ENCODE measurements at places on chromosomes 16 and 17.
A peak's percentile ranks its signal among the peaks of the same experiment; 100 is the strongest.

- DNase-seq = no peak
Observed at GRCh38 chr16:3774156-3774767, 56.9 kb upstream of the TRAP1 start.

GRCh38 chr17:8091033-8091687, 3.6 kb upstream of the ALOX12B start:
- no peak for DNase-seq

- no peak for DNase-seq
Observed at GRCh38 chr17:80921159-80921558, 70.5 kb upstream of the CHMP6 start.

GRCh38 chr17:77233635-77234334, 93.0 kb downstream of the SEC14L1 start:
- no peak for DNase-seq

GRCh38 chr17:76845541-76846017, 22.6 kb upstream of the MGAT5B start:
- DNase-seq = no peak

DNA sequence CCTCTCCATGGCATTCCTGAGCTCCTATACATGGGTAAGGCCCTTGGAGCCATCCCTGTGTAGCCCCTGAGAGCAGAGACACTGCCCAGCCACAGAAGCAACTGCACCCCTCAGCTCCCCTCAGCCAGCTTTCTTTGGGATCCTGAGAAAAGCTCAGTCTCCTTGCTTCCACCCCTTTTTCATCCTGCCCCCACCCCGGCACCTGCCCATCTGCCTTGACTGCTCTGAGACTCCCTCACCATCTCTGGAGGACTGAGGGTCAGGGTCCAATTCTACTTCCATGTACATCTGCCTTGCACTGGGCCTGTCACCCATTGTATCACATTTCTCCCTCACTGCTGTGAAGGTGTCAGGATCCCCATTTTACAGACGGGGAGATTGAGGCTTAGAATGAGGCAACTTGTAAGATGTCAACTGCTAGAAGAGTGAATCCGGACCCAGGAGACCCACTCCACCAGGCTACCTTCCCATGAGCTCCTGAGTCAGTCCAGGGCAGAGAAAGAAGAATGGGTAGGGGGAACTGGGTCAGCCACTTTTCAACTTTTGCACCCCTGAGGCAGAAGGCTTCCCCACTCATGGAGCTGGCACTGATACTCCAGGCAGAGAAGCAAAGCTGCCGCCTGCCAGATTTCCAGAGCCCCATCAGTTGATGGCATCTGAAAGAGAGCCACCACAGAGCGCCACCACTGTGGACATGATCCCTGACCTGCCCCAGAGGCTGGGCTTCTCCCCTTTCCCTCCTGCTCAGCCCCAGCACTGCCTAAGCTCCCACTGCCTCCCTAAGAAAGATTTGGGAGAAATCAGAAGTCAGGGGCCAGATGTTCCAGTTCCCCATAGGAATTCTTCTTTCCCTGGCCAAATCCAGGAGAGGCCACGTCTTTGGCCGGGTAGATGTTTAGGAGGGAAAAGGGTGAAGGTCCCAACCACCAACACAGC, 135.4 kb downstream of the TMEM132E start:
- DNase-seq = no peak

DNA sequence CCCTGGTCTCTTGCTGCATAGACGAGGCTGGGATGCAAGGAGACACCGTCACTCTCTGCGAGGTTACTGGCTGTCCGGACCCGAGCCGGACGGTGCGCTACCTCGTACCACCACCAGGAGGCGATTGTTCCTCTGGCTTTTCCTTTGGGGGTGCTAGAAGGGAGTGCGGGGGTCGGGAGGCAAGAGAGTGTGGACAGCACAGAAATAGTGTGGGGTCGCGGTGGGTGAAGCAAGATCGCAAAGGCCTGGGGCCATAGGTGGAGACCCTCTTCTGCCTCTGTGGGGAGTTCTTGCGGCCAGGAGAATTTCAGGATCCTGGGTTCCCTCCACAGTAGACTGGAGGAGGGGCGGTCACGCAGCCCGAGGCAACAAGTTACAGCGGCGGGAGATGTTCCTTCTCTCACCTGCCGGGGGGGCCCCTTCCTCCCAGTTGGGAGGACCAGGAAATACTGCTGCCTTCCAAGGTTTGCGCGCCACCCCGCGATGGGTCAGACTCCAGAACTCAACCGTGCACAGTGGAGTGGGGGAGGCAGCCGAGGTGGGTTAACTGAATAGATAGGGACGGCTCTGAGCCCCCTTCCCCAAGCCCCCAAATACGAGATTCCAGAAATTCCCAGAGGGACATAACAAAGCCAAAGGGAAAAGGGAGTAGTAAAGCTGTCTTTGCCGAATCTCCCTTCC, 6.9 kb downstream of the PHOSPHO1 start:
- peak; percentile 75 for DNase-seq

- no peak for DNase-seq
Observed at GRCh38 chr16:26365161-26365940, 673.6 kb downstream of the HS3ST4 start.

GRCh38 chr17:18965530-18966236, 13.7 kb downstream of the SLC5A10 start:
- no peak for DNase-seq

- DNase-seq = no peak
Observed at GRCh38 chr16:57479205-57479975, 6.9 kb downstream of the DOK4 start.

Data from stimulated activated CD4-positive, alpha-beta T cell treated with anti-CD3 and anti-CD28 coated beads, Interleukin-4, amount 100 ng/mL, for 24 hours (primary cell).